Lower leg skin (tissue), 4 donors: ENCODE measurements at places on chromosomes 3 and 15.

GRCh38 chr15:78072080-78072892 lies 5.2 kb downstream of the TBC1D2B start:
- no peak for DNase-seq

- peak; percentile 62 for DNase-seq
These were observed 70.3 kb upstream of the PRICKLE2 start for GRCh38 chr3:64295594-64295993.

- no peak for DNase-seq
These were observed 2.0 kb downstream of the PXYLP1 start for GRCh38 chr3:141233457-141234161.

DNA sequence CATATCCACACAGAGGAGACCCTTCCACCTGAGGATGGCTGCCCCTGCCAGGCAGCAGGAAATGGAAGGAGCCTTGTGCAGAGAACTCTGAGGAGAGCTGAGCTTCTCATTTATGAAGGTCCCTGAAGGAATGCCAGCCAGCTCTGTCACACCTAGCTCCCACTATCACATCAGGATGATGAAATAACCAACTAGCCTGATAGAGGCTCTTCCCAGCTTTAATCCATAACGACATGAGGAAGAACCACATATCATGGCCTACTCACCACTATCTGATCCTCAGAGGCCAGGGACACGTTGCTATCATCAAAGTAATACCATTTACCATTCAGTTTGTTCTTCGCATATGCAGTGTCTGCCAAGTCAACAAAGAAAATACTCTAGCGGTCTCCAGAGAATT lies 1.5 kb upstream of the C3orf62 start:
- DNase-seq, result no peak
